ENCODE measurements at places on chromosomes 5 and 9.

- DNase-seq, result no peak
Observed at GRCh38 chr5:118952992-118953651, 35.2 kb downstream of the DTWD2 start.

DNA sequence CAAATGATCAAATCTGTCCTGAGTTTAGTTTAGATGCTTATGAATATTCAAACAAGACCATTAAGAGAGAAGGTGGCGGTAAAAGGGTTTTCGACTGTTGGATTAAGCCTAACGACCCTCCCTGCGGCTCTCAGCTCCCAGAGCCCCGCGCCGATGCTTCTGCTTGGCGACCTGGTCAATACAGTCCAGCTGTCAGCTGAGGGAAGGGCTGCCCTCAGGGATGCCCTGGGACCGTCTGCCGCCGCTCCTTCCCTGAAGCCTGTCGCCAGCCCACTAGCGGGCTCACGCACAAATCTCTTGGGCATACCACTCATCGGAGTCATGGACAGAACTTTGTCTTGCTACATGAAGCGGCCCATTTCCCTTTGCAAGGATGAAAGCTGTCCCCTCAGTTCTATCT, 136.6 kb upstream of the RAPGEF1 start:
- no peak for DNase-seq

DNA sequence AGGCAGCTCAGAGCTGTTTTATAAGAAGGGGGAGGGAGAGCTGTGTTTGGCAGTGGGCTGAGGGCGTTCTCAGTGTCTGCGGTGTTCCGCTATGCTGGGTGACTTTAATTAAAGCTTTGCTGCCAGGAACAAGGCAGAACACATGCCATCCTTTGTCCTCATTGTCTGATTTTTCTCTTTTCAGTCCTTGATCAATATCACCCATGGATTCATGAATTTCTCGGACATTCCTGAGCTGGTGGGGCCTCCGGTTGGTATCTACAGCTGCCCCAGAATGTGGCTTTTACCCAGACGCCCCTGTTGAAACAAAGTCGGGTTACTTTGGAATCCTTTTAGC, 66.5 kb upstream of the TGFBR1 start:
- DNase-seq, result no peak

GRCh38 chr5:140658870-140659269, 5.8 kb upstream of the WDR55 start:
- DNase-seq, result no peak

GRCh38 chr5:82351754-82352145, 73.6 kb upstream of the RPS23 start:
- DNase-seq, result no peak

DNA sequence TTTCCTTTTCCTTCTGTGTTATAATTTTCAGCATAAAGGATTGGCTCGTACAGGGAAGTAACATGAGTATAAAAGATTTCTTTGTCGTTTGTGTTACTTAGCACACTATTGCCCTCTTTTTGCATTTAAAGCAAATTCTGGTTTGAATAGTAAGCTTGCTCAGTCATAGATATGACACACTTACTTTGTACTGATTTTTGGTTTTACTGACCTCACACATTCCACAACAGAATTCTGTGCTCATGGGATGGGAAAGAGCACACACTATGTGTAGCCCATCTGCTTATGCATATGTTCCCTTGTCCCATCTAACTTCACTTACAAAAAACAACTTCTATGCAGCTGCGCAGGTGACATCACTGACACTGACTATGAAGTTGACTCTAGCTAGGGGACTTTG, 111.9 kb upstream of the MTAP start:
- no peak for DNase-seq

DNA sequence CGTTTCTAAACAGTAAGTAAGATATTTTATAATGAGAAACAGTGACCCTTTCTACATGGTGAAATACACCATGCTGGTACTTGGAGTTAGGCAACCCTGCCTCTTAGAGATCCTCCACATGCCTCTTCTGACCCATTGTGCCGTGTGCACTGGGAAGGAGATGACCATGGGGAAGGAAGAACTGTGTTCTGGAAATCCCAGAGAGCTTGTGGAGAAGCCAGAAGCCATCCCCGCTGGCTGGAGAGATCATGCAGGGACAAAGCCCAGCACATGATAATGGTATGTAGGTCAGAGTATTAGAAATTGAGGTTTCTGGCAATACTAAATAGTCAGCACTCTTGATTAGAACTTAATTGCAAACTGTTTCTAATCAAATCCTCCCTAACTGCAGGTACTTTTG, 307.3 kb downstream of the FBXL7 start:
- no peak for DNase-seq

DNA sequence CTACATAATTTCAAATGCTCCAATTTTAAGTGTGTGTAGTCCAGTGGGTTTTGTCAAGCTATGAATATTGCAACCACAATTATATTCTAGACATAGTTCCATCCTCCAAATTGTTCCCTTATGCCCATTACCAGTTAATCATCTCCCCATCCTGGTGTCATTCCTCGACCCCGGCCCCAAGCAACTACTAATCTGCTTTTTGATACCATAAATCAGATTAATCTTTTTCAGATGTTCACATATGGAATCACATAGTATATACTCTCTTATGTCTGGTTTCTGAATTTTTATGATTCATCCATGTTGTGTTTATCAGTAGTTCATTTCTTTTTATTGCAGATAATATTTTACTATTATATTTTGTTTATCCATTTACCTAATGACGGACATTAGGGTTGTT, 148.4 kb upstream of the RORB start:
- no peak for DNase-seq

DNA sequence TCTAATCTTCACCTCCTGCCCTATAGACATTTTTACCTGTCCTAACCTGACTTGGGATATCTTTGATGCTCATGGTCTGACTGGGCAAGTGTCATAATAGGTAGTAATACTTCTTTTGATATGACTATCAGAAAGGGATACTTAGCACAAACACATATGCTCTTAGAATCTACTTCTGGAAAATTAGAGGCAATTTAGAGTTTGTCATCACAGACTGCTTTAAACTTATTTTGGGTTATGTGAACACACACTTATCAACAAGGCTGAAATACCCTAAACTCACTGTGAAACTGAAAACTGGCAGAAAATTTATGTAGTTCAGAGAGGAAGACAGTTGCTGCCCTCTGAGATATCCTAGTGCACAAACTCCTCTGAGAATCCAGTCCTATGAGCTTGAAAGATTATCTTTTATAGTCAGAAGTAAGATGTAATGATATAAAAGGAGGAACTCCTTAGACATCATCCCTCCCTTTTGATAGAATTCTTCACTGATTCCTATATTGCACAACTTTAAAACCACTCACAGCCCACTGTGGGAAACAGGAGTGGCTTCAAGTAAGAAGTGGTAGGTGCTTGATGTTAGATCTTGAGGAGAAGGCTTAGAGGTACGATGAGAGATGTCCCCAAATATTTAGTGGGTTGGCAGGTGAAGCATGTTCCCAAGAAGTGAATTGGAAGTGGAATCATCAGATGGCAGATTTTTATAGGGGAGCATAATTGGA, 273.3 kb downstream of the MAN2A1 start:
- no peak for DNase-seq

DNA sequence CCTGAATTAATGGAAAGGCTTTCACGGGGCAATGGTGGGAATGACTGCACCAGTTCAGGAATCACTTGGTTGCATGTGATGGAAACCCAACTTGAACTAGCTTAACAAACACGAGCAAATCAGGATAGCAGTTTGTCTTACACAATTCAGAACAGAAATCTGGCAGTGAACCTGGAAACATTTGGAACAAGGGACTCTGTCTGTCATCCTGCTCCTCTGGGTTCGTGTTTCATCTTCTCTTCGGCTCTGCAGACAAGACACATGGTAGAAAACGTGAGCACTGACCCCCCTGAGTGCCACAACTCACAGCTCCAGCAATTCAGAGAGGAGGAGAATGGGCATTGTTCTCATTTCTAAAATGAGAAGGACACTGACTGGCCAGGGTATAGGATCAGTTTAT, 218.1 kb upstream of the NREP start:
- DNase-seq, result no peak

- no peak for DNase-seq
Observed at GRCh38 chr9:18978188-18978587, 54.8 kb downstream of the SAXO1 start.

DNA sequence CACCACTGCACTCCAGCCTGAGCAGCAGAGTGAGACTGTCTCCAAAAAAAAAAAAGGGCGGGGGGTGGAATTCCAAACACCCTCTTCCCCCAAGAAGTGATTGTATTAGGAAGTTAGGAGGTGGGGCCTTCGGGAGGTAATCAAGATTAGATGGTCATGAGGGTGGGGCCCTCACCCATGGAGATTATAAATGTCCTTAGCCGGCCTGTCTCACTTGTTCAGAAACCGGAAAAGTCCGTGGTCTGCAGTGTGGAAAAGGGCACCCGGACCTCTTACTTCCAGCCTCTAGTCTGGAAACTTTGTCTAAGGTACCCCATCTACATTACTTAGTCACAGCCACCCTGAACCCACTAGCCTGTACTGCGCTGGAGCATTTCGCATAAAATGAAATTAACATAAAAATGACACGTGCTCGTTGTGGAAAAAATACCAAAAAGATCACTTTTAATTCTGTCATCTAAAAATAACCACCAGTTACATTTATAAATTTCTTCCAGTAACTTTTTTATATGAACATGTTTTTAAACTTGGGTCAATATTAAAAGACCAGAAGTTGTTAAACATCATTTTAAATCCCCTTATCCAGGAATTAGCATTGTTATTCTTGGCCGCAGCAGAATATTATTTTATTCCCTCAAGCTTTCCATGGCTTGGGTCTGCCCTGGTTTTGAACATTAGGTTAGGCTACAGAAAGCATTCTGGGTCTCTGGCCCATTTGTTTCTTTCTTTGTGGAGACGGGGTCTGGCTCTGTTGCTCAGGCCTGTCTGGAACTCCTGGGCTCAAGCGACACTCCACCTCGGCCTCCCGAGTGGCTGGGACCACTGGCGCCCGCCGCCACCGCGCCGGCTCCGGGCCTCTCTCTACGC, 1.2 kb upstream of the CKS2 start:
- no peak for DNase-seq

- no peak for DNase-seq
Observed at GRCh38 chr5:68565427-68565826, 349.9 kb downstream of the PIK3R1 start.

DNA sequence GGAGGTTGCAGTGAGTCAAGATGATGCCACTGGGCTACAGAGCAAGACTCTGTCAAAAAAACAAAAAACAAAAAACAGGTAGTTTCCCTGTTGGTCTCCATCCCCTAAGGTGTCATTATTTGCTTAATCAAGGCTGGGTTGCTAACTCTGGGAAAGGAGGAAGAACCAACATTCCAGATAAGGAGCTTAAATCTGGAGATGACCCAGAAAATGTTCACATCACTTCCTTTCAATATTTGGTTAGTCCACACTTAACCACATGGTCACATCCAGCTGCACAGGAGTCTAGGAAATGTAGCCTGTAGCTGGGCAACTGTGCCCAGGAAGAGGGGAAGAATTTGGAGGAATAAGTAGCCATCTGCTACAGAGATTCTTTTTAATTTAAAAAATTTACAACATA, 25.9 kb upstream of the MEGF9 start:
- DNase-seq, result no peak

GRCh38 chr5:110840347-110840960, 101.6 kb downstream of the SLC25A46 start:
- no peak for DNase-seq

- DNase-seq, result no peak
Observed at GRCh38 chr9:2055203-2055658, 40.1 kb downstream of the SMARCA2 start.

- DNase-seq, result no peak
Observed at GRCh38 chr5:94575196-94575595, 43.2 kb downstream of the KIAA0825 start.

DNA sequence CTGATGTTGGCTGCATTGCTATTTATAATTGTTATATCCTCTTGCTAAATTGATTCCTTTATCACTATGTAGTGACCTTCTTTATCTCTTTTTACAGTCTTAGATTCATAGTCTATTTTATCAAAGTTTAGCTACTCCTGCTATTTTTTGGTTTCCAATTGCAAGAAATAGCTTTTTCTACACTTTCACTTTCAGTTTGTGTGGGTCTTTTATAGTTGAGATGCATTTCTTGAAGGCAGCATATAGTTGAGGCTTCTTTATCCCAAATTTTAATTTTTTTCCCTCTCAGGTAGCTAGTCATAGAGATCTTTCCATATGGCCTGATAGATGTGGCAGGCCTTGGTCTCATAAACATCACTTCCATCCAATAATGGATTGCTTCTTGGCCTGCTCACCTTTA, 228.5 kb downstream of the COMMD10 start:
- no peak for DNase-seq

GRCh38 chr5:62231576-62231975, 74.4 kb upstream of the KIF2A start:
- DNase-seq, result no peak

- DNase-seq, result no peak
Observed at GRCh38 chr5:139108063-139108824, 89.9 kb downstream of the SIL1 start.

GRCh38 chr5:94522117-94522516, 96.3 kb downstream of the KIAA0825 start:
- no peak for DNase-seq

DNA sequence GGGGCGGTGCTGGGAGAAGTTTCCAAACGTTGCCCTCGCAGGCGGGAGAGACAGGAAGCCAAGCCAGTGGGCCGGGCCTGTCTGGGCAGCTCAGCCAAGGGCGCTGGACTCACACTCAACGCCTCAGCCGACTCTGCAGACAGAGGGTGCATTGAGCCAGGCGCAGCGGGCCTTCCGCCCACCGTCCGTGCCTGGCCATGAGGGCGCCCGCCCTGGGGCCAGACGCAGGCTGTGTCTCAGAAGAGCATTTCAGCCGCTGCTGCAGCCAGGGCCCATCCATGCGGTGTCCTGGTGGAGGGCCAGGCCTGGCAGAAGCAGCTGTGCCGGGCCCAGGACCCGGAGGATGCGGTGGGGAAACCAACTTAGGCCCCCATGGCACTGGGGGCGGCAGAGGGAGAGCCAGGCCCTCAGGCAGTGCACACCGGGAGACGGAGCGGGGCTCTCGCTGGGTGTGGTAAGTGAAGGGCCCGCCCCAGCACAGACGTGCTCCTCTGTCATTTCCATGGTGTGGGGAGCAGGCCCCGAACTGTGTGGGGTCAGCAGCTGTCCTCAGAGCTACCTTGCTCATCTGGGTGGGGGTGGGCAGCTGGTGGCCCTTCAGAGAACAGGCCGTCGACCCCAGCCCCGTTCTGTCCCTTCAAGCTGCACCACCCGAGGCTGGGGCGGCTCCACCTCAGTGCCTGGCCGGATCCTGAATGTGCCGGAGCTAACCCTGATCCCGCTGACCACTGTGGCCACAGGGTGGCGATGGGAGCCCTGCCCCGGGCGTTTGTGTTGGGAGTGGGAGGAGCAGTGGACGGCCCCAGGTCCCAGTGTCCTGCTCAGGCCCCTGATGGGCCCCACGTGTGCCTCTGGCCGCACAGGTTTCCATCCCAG, 18.0 kb downstream of the DNLZ start:
- DNase-seq, result no peak

- no peak for DNase-seq
Observed at GRCh38 chr5:53423724-53424123, 56.7 kb upstream of the FST start.

DNA sequence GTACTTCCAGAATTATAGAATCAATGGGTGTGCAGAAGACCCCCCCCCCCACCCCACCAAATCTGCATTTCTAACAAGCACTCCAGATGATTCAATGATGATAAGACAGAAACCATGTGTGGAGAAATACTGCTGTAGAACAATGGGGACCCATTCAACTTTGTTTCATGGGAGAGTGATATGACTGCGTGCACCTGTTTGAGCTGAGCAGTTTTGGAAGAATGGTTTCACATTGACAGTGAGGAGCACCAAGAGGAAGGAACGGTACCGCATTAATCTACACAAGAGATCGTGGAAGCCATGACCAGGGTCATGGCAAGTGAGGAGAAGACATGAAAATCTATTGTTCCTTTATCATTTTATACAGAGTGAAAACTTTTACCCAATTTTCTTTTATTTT, 202.7 kb downstream of the CD180 start:
- no peak for DNase-seq
